ENCODE measurements at places on chromosomes 6 and 20. TPM values are rescaled to one million over a fixed set of nuclear protein-coding genes. Genes with fewer than 3 reads are reported as not detected.

The HFE gene
- 3.4 TPM for total RNA-seq

DNA sequence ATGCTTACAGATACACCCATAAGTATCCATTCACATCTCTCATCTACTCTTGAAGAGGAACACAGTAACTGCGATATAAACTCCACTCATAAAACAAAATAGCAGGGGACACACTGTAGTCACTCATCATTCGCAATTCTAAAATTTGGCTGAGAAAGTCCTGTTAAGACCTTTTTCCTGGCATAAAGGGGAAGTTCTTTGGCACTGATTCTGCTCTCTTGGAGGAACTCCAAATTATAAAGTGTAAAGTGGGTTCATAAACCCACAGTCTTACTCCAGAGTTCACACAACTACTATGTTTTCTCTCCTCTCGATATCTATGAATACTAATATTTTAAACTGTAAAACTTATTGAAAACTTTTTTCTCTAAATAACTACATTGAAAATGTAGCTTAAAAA is 80.6 kb downstream of the ADGB start:
- H3K36me3 ChIP-seq = no peaks in the 10 kb centered on the region
- H3K27me3 ChIP-seq = no peaks in the 10 kb centered on the region
- H3K4me3 ChIP-seq = no peak overlapping the region

GRCh38 chr6:158244373-158244772 is 67.9 kb upstream of the TULP4 start:
- H3K4me3 ChIP-seq = no peak overlapping the region
- H3K27me3 ChIP-seq = no peaks in the 10 kb centered on the region
- no peak for DNase-seq

- H3K27me3 ChIP-seq = no peaks in the 10 kb centered on the region
- peaks cover 38% of the 10 kb centered on the region for H3K36me3 ChIP-seq
- H3K4me1 ChIP-seq = peaks cover 46% of the 10 kb centered on the region
- H3K4me3 ChIP-seq = no peak overlapping the region
- DNase-seq = no peak
Measured at GRCh38 chr6:38688579-38689087, 14.3 kb downstream of the GLO1 start.

GRCh38 chr6:5567352-5567751 is 306.0 kb downstream of the FARS2 start:
- H3K4me3 ChIP-seq = no peak overlapping the region
- no peak overlapping the region for H3K27ac ChIP-seq
- peaks cover 4% of the 10 kb centered on the region for H3K4me1 ChIP-seq
- no peak for DNase-seq
- H3K27me3 ChIP-seq = no peaks in the 10 kb centered on the region
- H3K36me3 ChIP-seq = peaks cover 19% of the 10 kb centered on the region

GRCh38 chr6:80144753-80145315 is 38.4 kb downstream of the BCKDHB start:
- DNase-seq = no peak
- H3K4me3 ChIP-seq = no peak overlapping the region
- peaks cover 14% of the 10 kb centered on the region for H3K36me3 ChIP-seq
- no peaks in the 10 kb centered on the region for H3K27me3 ChIP-seq
- H3K4me1 ChIP-seq = peaks cover 4% of the 10 kb centered on the region

GRCh38 chr20:38426006-38426897 is 8.9 kb downstream of the SNHG17 start:
- H3K27me3 ChIP-seq = no peaks in the 10 kb centered on the region
- no peak overlapping the region for H3K27ac ChIP-seq
- no peak for DNase-seq
- peaks cover 78% of the 10 kb centered on the region for H3K36me3 ChIP-seq
- no peak overlapping the region for H3K4me3 ChIP-seq

Measured in activated CD8-positive, alpha-beta memory T cell treated with anti-CD3 and anti-CD28 coated beads, Interleukin-2, amount 10 ng/mL, durations not matched to agents 7 days and 5 days (primary cell).